ENCODE measurements at places on chromosomes 5 and 9.
A peak's percentile ranks its signal among the peaks of the same experiment; 100 is the strongest.

DNA sequence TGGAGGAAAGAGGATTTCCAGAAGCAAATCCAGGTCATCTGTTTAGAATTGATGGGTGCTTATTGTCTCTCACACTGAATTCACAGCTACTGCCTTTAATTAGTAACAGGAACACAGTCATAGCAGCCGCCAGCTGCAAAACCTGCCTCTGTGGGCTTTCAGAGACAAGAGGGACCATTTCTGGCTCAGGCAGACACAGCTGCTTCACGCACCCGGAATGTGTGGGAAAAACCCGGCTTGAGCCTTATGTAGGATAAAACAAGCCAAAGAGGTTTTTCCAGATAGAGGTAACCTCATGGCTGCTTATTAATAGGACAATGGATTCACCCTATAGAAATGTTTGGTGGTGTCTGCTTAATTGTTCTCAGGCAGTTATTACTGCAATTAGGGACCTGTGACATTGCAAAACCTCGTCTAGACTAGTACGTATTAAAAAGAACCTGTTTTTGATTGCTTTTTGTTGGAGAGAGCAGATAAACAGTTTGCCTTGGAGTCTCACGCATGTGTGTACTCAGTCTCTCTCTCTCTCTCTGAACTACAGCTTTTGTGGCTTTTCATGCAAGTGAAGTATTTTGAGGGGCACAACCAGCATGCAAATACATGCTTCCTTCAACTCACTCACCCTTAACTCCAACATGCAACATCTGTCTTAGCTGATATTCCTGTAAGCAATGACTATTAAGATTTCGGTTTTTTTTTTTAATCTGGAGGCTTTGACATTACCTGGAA is 302.7 kb downstream of the PLK2 start:
- DNase-seq: peak; percentile 93

DNA sequence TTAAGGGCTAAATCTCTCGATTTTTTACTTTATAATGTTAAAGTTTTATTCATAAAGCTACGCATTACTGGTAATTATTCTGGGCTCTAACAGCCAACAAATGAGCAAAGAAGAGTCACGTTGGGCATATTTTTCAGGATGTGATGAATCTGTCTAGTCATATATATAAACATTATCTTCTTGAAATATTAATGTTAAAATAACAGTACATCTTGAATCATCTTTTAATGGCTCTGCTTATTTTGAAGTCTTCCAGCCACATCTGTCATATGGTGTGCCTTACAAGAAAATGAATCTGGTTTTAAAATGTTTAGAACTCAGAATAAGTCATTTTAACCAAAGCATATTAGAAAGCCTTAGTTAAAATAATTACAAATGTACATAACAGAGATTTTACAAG is 96.9 kb downstream of the CWC27 start:
- no peak for DNase-seq

- DNase-seq: no peak
Measured at GRCh38 chr9:136305804-136306203, 1.9 kb upstream of the CCDC187 start.

DNA sequence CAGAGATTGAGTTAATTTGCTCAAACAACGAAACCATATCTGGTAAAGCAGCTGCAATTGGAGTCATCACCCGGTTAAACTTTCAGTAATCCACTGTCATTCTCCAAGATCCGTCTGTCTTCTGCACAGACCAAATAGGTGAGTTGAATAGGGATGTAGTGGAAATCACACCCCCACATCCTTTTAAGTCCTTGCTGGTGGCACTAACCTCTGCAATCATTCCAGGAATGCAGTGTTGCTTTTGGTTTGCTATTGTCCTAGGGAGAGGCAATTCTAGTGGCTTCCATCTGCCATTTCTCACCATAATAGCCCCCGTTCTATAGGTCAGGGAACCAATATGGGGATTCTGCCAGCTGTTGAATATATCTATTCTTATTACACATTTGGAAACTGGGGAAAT is 14.6 kb upstream of the BTF3 start:
- DNase-seq: no peak

GRCh38 chr5:68528821-68529273 is 313.3 kb downstream of the PIK3R1 start:
- no peak for DNase-seq

Data from muscle of leg (tissue), 16 donors.